Head of caudate nucleus (tissue), 42 donors: ENCODE measurements at places on chromosomes 4 and X.

DNA sequence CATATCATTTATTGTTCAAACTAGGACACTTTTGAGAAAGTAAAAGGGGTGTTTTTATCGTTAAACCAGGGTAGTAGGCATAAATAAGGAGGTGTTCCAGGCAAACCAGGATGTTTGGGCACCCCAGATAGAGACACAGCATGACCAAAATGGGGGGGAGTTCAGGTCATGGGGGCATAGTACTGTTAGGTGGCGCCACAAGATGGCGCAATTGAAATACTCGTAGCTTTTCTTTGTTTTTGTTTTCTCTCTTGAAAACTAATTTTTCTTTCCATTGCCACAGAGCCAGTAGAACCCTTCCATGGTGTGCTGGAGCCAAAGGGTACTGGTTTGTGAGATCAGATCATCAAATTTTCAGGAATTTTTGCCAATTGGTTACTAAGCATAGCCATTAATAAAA, 283.4 kb downstream of the BCOR start:
- peak; percentile 59 for DNase-seq

GRCh38 chr4:73221734-73222133, 36.9 kb downstream of the ANKRD17 start:
- DNase-seq: no peak

DNA sequence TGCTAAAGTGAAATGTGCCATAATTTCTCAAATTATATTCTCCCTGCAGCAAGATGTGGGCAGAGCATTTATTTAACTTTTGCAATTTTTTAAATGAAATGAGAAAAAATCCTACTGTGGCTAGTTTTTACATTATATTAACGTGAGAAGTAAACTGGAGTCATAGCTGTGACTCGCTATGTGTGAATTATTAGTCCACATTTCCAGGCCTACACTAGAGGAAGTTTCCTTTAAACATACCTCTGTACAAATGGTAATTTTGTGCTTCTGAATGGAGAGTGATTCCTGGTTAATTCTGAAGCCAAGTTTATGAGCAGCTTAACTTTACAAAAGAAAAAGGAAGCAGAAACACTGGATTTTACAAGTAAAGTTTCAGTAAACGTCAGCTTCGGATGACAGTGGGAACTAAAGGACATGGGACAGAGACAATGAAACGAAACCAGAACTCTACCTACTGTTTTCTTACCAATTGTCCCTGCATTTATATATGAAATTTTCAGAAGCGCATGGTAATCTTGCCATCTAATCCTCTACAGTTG, 72.4 kb downstream of the FBXO8 start:
- no peak for DNase-seq

GRCh38 chr4:78566834-78567499, 15.4 kb downstream of the ANXA3 start:
- no peak for DNase-seq

GRCh38 chr4:121220698-121221097, 56.6 kb upstream of the TNIP3 start:
- DNase-seq: no peak

DNA sequence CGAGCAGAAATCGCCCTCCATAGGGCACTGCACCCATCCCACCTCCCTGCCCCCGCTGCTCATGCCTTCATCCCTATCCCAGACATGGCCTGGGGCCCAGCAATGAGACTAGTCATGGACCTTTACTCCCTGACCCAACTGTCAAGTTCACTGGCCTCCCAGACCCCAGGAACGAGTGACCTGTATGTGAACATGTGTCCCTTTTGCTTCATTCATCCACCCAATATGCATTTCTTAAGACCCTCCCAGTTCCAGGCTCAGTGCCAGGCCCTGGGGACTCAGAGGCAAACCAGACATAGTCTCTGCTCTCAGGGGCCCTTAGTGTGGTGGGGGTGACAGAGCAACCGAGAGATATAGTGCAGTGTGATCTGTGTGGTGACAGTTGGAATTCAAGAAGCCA, 67.0 kb downstream of the EFNB1 start:
- no peak for DNase-seq

DNA sequence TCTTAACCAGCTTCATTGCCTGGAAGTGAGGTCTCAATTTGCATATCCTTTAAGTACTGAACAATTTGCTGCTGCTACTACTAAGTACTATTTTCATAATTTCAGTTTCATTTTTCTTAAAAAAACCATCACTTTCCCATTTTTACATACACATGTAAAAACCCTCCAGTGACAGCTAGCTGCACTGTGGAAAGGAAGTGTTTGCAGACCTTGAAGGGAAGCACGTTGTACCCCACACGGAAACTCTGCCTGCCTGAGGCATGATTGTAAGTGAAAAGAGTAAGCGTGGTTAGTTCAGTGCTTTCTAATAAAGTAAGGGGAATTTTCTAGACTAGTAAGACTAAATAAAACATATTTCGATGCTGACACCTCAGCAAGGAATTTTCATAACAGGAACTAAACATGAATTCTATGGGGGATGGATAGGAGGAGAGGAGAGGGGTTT, 103.6 kb downstream of the RAPGEF2 start:
- DNase-seq: no peak

GRCh38 chr4:189494407-189494806, 446.3 kb upstream of the FRG1 start:
- no peak for DNase-seq
